ENCODE measurements at places on chromosomes 2 and 18.

DNA sequence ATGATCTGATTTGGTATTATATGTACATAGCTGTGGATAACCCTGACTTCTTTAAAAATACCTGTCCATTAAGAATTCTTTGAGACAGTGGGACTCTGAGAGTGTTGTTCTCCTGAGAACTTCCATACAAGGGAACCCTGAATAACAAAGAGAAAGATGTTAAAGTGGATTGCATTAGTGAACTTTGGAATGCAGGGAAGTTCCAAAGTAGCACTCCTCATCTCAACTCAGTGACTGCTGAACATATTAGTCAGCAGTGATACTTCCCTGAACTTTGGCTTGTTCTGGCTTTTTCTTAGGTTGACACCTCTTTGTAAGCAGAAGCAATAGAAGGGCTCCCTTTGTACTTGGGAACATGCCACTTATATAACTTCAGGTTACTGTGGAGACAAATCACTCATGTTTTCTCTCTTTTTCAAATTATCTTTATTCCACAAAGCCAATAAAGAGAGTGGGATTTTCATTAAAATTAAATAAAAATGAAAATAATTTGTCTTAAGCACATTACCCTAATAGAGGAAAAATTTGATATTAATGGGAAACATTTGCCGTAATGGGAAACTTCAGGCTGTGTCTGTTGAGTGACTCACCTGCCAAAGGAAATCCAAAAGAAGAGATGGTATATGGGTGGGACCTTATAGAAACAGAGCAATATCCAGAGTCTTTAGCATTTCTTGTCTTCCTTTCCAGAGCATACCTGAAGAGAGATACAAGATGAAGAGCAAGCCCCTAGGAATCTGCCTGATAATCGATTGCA is 33.3 kb downstream of the CFLAR start:
- no peak for DNase-seq

- peak; percentile 89 for DNase-seq
Observed at GRCh38 chr2:96260387-96261260, 5.2 kb downstream of the TMEM127 start.

GRCh38 chr2:166882851-166883250 is 5.4 kb upstream of the XIRP2 start:
- DNase-seq = no peak

DNA sequence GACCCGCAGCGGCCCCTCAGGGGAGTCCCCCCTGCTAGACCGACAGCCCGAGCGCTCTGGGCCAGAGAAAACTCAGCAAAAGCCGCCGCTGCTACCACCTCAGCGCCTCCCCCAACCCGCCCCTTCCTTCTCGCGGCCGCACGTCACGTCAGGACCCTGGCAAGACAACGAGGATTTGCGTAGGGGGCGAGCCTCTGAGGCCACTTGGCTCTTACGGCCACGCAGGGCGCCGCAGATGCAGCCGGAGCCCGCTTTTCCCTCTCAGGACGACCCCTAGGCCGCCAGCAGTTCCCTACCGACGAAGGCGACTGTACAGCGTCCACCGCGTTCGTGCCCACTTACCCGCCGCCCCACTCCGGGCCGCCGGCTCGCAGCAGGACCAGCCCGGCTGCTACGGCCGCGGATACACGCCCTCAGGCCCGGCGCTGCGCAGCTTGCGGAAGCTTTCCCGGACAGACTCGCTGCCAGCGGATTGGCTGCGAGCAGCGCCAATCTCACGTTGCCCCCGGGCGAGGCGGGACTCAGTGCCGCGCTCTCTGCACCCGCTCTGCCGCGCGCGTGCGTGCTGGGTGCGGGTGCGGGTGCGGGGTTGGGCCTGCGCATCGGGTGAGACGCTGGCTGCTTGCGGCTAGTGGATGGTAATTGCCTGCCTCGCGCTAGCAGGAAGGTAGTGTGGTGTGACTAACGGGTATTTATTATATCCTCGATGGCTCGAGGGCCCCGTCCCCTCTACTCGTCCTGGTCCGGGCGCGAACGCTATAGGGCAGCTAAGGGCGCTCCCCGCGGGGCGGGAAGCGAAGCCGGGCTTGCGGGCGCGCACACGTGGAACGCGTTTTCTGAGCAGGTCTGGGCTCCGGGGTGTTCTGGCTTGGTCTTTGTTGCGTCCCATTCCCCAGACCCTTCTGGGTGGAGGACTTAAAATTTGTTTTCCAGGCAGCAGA is at the start of the genes ORMDL1 and PMS1:
ORMDL1 (minus strand) TSS at position 413 of the 941 bp plus-strand sequence. CDS start 1,744 bp downstream, outside the sequence.
PMS1 (plus strand) TSS at position 524 of the 941 bp plus-strand sequence. CDS start 7,360 bp downstream, outside the sequence.
- peak; percentile 90 for DNase-seq

GRCh38 chr2:227191367-227191766 is 26.9 kb downstream of the COL4A3 start:
- DNase-seq = no peak

- no peak for DNase-seq
Observed at GRCh38 chr18:61574665-61575064, 241.4 kb downstream of the CDH20 start.
